Gastroesophageal sphincter (tissue), 4 donors: ENCODE measurements at places on chromosomes 2 and 18.

DNA sequence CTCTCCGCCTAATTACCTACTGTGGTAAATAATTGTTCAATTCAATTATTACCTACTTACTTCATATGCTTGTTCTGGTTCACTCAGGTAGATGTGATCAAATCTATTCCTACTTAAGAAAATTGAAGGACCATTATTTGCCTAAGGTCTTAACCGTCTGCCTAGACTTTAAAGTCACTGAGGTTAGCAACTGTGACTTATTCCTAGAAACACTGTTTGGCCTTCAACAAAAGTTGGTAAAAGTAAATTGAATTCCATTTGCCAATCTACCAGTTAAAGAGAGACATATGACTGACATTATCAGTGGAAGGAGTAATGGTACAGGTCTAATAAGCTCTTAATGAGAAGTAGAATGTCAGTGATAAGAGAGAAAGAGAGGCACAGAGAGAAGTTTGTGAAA is 491.5 kb downstream of the NYAP2 start:
- ATAC-seq: no peak

DNA sequence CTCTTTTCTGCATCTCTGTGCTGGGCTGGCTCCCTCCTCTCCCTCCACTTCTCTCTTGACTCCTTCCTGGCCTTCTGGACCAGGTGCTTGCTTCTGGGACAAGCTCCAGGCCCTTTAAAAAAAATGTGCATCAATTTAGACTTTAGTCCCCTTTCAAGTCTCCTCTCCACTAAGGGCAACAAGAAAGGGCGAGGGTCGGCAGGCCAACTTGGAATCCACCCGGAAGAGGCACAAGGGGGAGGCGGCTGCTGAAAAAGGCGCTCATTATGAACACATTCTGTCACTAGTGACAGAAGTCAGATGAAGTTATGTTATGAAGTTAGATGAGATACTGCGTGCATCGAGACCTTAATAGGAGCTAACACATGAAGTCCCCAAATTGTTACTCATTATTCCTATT is 13.6 kb upstream of the RHOB start:
- ATAC-seq: no peak

- no peak for ATAC-seq
Observed at GRCh38 chr2:158546412-158547144, 89.8 kb downstream of the PKP4 start.

GRCh38 chr2:104766683-104767082 is 87.2 kb upstream of the POU3F3 start:
- no peak for ATAC-seq

DNA sequence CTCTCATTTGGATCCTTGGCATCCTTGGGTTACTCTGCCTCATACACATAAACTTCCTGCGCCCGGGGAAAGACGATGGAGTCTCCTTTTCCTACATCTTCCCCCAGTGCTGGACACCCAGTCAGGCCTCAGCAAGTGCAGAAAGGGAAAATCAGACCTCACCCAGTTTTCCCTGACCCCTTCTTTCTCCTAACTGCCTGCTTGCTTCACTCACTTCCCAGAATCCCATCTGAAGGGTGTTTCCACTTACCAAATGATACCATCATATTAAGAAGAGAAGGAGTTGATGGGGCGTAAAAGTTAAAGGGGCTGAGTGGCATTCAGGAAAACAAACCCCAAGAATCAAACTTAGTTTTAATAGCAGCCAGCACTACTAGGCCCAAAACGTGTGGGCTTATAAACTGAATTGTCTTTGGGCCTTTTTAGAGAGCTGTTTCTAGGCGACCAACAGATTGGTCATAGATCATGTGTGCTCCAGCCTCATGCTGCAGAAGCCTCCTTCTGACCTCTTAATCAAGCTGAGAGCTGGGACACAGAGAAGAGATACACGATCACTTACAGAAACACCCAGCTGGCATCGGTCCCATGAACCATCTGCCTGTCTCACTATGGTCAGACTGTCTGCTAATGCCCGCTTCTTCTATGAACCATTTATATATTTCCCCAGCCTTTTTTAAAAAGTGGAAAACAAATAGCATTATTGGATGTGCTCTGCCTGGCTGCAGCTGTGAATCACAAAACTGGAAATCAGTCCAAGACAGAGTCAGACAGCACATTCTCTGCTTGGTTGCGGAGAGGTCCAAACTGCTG is 165.7 kb upstream of the SLC14A2 start:
- ATAC-seq: peak; percentile 62

DNA sequence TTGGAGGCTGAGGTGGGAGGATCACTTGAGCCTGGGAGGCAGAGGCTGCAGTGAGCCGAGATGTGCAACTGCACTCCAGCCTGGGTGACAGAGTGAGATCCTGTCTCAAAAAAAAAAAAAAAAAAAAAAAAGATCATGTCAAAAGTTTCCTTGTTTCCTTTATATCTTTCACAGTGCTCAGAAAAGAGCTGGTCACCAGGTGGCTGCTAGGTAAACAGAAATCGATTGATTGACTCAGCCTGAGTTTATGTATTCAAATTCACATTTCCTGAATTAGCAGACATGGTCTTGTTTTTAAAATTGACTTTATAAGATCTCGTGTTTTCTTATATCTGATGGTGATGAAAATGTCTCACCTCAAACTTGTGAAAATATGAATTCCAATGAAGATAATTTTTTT is 261.8 kb upstream of the FANCL start:
- no peak for ATAC-seq

DNA sequence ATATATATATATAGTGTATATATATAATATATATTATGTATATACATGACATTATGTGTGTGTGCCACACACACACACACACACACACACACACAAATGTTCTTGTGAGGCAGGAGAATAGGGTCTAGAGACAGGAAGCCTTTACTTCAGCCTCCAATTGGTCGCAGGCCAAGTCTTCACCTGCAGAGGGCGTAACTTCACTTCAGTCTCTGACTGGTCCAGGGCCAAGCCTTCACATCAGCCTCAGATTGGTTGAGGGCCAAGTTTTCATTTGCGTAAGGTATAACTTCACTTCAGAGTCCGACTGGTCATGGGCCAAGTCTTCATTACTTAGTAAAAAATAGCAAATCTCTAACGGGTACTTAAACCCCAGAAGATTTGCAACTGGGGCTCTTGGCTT is 13.2 kb upstream of the SS18 start:
- no peak for ATAC-seq

GRCh38 chr2:231709981-231710798 is 1.9 kb downstream of the PTMA start:
- ATAC-seq: peak; percentile 39

GRCh38 chr2:238362626-238363025 is 42.3 kb downstream of the TRAF3IP1 start:
- ATAC-seq: no peak

DNA sequence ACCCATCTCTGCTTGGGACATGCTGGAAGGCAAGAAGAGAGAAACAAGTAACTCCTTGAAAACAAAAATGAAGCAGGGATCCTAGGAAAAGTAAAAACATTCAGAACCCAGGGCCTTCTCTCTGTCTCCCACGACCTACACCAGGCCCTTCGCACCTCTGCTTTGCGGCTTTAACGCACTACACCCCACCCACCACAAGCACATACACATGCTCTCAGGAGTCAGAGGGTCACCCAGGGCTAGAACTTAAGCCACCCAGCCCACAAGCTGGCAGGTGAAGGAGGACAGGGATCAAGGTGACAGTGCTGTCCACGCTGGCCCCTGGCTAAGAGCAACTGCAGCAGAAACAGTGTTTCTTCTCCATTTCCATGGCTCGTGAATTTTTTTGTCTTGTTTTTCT is 72.2 kb downstream of the BCL11A start:
- no peak for ATAC-seq
